ENCODE measurements at places on chromosomes 5 and 9. TPM values are rescaled to one million over a fixed set of nuclear protein-coding genes. Genes with fewer than 3 reads are reported as not detected.

- H3K27me3 ChIP-seq: no peaks in the 10 kb centered on the region
- H3K36me3 ChIP-seq: no peaks in the 10 kb centered on the region
- no peak overlapping the region for H3K27ac ChIP-seq
- no peak overlapping the region for H3K4me3 ChIP-seq
- DNase-seq: no peak
Observed at GRCh38 chr9:13952906-13953305, 361.0 kb downstream of the NFIB start.

Gene MARVELD2
- total RNA-seq: 25.2 TPM

- H3K4me3 ChIP-seq: no peak overlapping the region
- H3K27ac ChIP-seq: no peak overlapping the region
- H3K36me3 ChIP-seq: no peaks in the 10 kb centered on the region
- no peaks in the 10 kb centered on the region for H3K4me1 ChIP-seq
- DNase-seq: no peak
Observed at GRCh38 chr9:84228130-84228720, 112.3 kb downstream of the SLC28A3 start.

GRCh38 chr5:170425731-170426130, 36.6 kb upstream of the KCNMB1 start:
- no peaks in the 10 kb centered on the region for H3K36me3 ChIP-seq
- H3K4me1 ChIP-seq: peaks cover 4% of the 10 kb centered on the region
- H3K4me3 ChIP-seq: no peak overlapping the region

Gene PRR7
- 7.9 TPM for total RNA-seq

DNA sequence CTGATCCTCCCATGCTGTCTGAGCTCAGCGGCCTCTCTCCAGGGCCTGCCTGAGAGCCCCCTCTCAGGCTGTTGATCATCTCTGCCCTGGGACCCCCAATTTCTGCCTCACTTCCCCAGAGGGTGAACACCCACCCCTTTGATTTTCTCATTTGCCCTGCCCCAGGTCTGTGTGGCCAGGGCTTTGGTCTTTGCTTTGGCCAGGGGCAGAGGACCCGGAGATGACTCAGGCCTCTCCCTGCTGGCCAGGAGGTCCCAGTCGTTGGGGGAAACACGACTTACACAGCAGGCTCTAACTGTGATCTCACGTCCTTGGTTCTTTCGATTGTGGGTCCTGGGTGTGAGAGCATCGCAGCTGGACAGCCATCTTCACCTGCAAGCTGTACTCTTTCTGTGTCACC, 1.1 kb upstream of the ADAMTS2 start:
- no peaks in the 10 kb centered on the region for H3K36me3 ChIP-seq
- no peak overlapping the region for H3K4me3 ChIP-seq
- peaks cover 22% of the 10 kb centered on the region for H3K27me3 ChIP-seq

Gene TPPP
- total RNA-seq: 16.0 TPM

Gene ADRB2
- 53.9 TPM for total RNA-seq

DNA sequence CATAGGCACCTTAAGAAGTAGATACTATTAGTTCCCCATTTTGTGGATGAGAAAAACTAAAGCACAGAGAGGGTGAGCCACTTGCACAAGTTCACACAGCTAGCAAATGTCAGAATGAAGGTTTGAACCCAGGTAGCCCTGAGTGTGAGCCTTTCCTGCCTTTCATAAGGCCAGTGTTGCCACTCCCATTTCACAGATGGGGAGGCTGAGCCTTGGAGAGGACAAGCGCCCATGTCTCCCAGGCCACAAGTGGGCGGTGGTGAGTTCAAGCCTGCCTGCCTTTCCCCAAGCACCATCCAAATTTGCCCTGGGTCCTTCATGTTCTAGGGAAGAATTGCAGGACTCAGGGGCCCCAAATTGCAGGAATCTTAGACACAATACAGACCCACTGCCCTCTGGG, 50.6 kb downstream of the LHX2 start:
- DNase-seq: no peak
- H3K27ac ChIP-seq: no peak overlapping the region
- no peak overlapping the region for H3K4me3 ChIP-seq
- no peaks in the 10 kb centered on the region for H3K4me1 ChIP-seq

DNA sequence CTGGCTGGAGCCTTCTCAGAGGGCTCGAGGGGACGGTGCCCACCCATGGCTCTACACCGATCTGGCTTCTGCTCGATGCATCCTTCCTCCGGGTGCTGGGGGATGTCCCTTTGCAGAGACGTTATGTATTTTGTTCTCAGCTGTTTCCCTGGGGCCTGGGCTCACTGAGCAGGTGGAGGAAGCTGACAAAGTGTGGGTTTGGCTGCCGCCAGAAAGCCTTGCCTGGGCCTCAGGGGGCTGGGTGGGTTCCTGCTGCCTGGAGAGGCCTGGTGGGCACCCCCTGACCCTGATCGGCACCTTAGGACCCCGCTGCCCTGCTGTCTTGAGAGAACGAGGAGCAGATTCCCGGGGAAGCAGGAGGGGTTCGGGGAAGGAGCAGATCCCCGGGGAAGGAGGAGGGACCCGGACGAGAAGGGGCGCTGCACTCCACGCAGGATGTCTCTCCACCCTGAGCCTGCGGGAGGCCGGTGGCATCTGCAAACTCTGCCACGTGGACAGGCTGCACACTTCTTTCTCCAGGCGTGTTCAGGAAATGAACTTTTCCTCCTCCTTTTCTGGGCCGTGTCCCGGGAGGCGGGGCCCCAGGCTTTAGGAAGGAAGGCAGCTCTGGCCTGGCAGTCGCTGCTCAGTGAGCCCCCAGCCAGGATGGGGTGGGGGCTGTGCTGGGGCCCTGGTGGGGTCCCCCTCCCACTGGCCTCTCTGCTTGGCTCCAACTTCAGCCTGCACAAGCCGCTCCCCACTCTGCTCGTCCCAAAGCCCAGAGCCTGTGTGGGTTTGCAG, 148.9 kb downstream of the RXRA start:
- H3K27ac ChIP-seq: peak overlapping the region; percentile 74
- peaks cover 11% of the 10 kb centered on the region for H3K4me1 ChIP-seq
- no peaks in the 10 kb centered on the region for H3K36me3 ChIP-seq
- DNase-seq: peak; percentile 78

GRCh38 chr5:110838961-110839360, 100.2 kb downstream of the SLC25A46 start:
- H3K27me3 ChIP-seq: no peaks in the 10 kb centered on the region
- H3K36me3 ChIP-seq: no peaks in the 10 kb centered on the region
- DNase-seq: no peak
- no peak overlapping the region for H3K27ac ChIP-seq
- H3K4me3 ChIP-seq: no peak overlapping the region

Gene COL5A1
- total RNA-seq: 75.4 TPM

DNA sequence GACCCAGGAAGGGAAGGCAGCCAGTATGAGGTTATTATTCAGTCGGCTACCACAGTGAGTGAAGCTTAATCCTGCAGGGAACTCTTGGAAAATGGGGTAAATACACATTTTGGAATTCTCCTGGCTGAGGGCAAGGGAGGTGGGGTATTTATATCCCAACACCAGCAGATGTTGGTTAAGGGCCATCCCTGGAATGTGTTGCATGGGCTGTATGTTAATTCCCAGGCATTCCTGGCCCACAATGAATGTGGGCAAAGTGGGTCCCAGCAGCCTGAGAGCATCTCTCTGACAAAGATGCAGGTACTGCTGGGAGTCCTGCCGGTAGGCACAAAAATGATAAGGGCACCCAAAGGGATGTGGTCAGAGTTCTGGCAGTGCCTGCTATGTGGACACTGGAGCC, 2.9 kb upstream of the GPRIN1 start:
- DNase-seq: no peak
- peaks cover 6% of the 10 kb centered on the region for H3K27me3 ChIP-seq
- no peak overlapping the region for H3K4me3 ChIP-seq
- H3K36me3 ChIP-seq: no peaks in the 10 kb centered on the region
- no peak overlapping the region for H3K27ac ChIP-seq
- H3K4me1 ChIP-seq: peaks cover 20% of the 10 kb centered on the region

DNA sequence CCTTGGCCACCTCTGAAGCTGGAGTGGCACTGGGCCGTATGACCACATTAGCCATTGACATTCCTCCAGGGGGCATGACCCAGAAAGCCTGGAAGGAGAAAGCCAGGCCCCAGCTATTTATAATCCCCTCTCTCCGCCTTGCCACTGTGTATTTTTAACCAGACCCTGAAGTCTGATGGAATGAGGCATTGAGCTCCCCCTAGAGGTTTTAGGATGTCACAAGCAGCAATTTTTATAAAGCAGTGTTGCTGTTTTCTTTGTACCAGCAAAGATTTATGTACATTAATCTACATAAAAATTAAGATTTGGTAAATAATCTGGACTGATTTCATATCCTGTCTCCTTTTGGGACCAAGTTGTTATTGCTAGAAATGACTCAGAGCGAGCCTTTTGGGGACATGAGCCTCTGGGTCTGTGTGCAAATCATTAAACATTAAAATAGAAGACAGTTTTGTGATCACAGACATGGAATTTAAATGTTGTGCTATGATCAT, 127.1 kb downstream of the TRIO start:
- H3K27me3 ChIP-seq: no peaks in the 10 kb centered on the region
- DNase-seq: no peak
- H3K27ac ChIP-seq: no peak overlapping the region
- H3K4me1 ChIP-seq: peaks cover 28% of the 10 kb centered on the region
- no peak overlapping the region for H3K4me3 ChIP-seq

GRCh38 chr5:19241690-19242089, 746.3 kb downstream of the CDH18 start:
- no peak overlapping the region for H3K27ac ChIP-seq
- no peak for DNase-seq
- no peak overlapping the region for H3K4me3 ChIP-seq
- no peaks in the 10 kb centered on the region for H3K27me3 ChIP-seq

GRCh38 chr9:9002826-9003583, 1203.4 kb upstream of the DMAC1 start:
- no peaks in the 10 kb centered on the region for H3K4me1 ChIP-seq
- H3K27ac ChIP-seq: no peak overlapping the region
- no peak for DNase-seq
- H3K36me3 ChIP-seq: no peaks in the 10 kb centered on the region
- H3K27me3 ChIP-seq: no peaks in the 10 kb centered on the region

Gene RNF20
- 16.9 TPM for total RNA-seq

DNA sequence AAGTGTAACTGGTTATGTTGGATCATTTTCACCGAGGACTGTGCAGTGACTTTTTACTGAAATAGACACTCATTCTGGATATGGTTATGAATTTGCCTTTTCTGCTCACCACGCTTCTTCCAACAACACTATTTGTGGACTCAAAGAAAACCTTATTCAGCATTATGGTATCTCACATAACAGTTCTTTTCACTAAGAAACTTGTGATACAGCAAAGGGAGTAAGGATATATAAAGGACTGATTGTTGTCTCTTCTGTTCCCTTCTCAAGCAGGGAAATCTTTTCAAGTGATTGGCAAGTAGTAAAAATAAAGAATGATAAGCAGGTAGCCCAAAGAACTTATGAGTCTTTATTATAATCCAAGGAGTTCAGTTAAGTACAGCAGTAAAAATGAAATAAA, 131.5 kb upstream of the SV2C start:
- no peak overlapping the region for H3K27ac ChIP-seq
- no peaks in the 10 kb centered on the region for H3K36me3 ChIP-seq
- H3K4me3 ChIP-seq: no peak overlapping the region
- no peak for DNase-seq
- H3K4me1 ChIP-seq: no peaks in the 10 kb centered on the region
- H3K27me3 ChIP-seq: no peaks in the 10 kb centered on the region

DNA sequence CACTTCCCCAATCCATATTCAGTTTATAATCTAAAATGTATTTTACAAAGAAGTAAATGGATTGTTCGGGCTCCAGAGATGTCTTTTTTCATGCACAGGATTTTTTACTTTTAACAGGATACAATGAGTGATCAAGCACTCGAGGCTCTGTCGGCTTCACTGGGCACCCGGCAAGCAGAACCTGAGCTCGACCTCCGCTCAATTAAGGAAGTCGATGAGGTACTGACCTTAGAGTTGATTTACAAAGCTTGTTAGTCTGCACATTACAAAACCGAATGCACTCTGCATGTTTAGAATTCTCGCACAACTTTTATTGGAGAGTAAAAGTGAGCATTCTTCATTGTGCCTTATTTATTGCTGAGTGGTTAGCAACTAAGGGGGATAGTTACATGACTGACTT, 65.2 kb downstream of the ERAP1 start:
- H3K4me3 ChIP-seq: no peak overlapping the region
- peaks cover 100% of the 10 kb centered on the region for H3K36me3 ChIP-seq
- H3K4me1 ChIP-seq: peaks cover 6% of the 10 kb centered on the region
- H3K27me3 ChIP-seq: no peaks in the 10 kb centered on the region
- H3K27ac ChIP-seq: peak overlapping the region; percentile 79

Gene DEPDC1B
- total RNA-seq: 0.91 TPM

Gene GPR150
- total RNA-seq: not detected

DNA sequence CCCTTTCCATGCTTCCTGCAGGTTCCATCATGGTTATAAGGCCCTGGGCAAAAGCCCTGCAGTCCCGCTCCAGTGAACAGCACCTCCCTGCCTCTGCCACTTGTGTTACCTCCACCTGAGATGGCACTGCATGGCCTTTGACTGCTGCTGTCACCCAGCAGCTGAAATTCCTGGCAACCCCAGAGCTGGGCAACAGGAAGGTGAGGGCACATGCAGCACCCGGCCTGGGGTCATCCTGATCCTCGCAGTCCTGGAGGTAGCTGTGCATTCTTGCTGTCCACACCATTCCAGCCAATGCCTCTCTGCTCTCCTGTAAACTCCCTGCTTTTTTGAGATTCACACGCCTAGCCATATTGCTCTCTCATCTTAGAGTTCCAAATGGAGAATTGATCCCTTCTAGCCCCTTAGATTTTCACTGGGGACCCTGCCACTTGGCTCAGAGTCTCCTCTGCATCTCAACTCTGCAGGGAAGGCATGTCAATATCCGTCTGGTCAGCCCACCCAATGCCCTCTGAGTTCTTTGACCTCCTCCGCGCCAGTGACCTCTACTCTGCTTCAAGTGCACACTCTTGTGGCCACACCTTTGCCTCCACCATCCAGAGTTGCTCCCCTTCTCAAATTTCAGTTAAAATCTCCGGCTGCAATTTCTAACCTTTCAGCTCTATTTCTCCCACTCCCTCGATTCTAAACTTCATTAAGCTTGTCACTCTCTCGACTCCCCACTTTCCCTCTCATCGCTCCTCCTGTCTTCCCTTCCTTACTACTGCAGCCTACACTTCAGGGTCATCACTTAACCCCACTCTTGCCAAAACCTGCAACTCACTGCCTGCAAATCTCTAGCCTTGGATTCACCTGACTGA, 93.4 kb downstream of the ANKH start:
- no peaks in the 10 kb centered on the region for H3K27me3 ChIP-seq
- no peak overlapping the region for H3K27ac ChIP-seq
- peaks cover 7% of the 10 kb centered on the region for H3K4me1 ChIP-seq
- no peaks in the 10 kb centered on the region for H3K36me3 ChIP-seq
